ENCODE measurements at places on chromosomes 6 and 20.
A peak's percentile ranks its signal among the peaks of the same experiment; 100 is the strongest.

DNA sequence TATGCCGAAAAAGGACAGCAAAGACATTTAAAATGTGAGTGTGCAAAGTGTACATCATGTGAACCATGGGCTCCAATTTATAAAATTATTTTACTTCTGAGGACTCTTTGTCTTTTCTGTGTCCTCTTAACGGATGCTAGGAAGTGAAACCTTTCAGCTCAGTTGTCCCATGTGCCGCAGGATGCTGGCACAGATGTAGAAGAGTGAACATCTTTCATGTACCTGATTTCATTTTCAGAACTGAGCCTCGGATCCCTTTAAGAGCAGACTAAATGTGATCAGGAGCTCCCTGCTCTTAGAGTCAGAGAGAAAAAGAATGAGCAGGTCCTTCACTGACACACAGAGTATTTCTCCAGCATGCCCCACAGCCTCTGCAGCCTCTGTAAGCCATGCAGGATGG, 27.6 kb upstream of the FUCA2 start:
- no peak for DNase-seq

GRCh38 chr20:24764794-24765202, 184.3 kb upstream of the CST7 start:
- DNase-seq: no peak

GRCh38 chr20:52461582-52461981, 270.0 kb upstream of the ZFP64 start:
- DNase-seq: no peak

GRCh38 chr6:86217906-86218305, 575.2 kb upstream of the SYNCRIP start:
- DNase-seq: no peak

- DNase-seq: no peak
Measured at GRCh38 chr6:132466952-132467351, 46.0 kb downstream of the STX7 start.

GRCh38 chr20:63574156-63574828, at the start of gene HELZ2:
Gene HELZ2, minus strand, starts transcription at chr20:63574239. Its CDS starts 1,854 bp downstream, at chr20:63572385.
- DNase-seq: peak; percentile 40

DNA sequence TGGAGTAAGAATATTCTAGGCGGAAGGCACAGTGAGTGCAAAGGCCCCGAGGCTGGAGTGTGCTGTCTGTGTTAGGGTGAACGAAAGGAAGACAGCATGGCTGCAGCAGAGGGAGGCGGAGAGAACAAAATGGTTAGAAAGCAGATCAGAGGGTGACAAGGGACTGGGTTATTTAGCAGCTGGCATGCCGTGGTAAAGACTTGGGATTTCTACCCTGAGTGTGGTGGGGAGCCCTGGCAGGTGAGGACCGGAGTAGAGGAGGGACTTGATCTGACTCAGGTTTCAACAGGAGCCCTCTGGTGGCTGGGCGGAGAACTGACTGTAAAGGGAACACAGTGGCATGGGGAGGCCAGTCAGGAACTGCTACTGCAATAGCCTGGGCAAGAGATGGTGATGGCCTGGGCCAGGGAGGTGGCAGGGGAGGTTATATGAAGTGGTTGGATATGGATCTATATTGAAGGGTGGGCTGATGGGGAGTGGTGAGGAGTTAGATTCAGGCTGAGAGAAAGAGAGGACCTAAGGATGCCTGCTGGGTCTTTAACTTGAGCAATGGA, 38.0 kb downstream of the PIM1 start:
- peak; percentile 81 for DNase-seq

DNA sequence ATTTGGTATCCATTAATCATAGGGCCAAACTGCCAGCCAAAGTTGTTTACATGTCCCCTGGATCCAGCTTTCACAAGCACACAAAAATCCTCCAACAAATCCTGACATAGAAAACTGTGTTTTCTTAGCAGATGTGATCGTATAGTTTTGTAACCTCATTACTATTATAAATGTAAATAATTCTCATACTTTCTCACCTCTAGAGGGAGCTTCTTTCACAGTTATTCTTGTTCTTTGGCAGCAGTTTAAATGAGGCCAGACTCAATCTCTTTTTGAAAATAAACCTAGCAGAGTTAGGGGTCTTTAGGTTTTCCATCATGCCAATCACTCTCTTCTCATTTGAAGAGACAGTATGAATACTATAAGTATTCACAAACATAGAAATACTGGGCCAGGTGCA, 17.0 kb upstream of the ZNF318 start:
- no peak for DNase-seq

- DNase-seq: no peak
Measured at GRCh38 chr20:44407402-44408184, 52.1 kb downstream of the HNF4A start.

GRCh38 chr20:53786071-53786444, 192.4 kb upstream of the ZNF217 start:
- DNase-seq: no peak

- DNase-seq: no peak
Measured at GRCh38 chr6:15166121-15166520, 79.7 kb upstream of the JARID2 start.

- no peak for DNase-seq
Measured at GRCh38 chr20:36924167-36925045, 27.1 kb downstream of the SAMHD1 start.

- no peak for DNase-seq
Measured at GRCh38 chr6:149332602-149333265, 15.2 kb downstream of the TAB2 start.

DNA sequence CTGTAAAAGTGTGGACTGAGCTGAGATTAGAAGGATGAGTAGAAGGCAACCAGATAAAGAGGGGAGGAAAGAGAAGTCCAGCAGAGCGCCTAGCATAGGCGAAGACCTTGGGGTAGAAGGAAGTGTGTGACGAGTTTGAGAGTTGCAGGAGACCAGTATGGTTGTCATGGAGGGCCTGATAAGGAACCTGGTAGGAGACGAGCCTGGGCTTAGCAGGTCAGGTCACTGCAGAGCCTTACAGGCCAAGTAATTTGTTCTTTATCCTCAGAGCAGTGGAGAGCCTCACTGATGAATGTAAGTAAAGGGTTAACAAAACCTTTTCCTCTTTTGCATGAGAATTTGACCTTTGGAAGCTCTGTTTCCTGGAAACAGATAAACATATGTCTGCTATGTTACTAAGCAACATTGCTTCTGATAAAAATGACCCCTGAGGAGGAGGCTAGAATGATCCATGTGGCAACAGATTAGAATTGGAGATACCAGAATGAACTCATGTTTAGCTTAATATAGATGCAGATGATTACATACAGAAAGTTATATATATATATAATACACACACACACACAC, 2.9 kb upstream of the TMEM74B start:
- no peak for DNase-seq

GRCh38 chr20:44355498-44356352, at the start of gene HNF4A:
Gene HNF4A, plus strand, starts transcription at chr20:44355699. Its CDS starts 106 bp downstream, at chr20:44355805.
- DNase-seq: no peak

GRCh38 chr6:45630801-45631200, 253.1 kb upstream of the SUPT3H start:
- DNase-seq: no peak

- no peak for DNase-seq
Measured at GRCh38 chr6:131756039-131756438, 45.2 kb upstream of the CTAGE9 start.

Measured in stimulated activated CD4-positive, alpha-beta T cell treated with anti-CD3 and anti-CD28 coated beads, Interleukin-1b, Interleukin-23, amount 100 ng/mL, for 4 hours (primary cell).